ENCODE measurements at places on chromosomes 3 and 15.

- no peak for DNase-seq
Measured at GRCh38 chr3:89105503-89105902, 1.9 kb upstream of the EPHA3 start.

DNA sequence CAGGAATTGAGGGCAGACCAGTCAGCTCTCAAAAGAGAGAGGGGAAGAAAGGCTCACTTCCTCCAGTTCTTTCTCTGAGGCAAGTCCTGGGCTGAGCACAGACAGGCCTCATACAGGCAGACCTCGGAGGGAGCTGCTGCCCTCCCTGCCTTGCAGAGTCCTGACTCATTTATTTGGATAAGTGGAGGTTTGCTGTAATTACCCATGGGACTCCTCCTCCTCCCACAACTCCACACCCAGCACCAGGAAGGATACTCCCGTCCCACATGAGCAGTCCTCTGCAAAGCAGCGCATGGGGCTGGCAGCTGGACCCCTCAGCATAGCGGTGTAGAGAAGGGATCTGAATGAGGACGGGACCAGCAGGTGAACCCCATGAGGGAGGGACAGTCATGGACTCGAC, 13.4 kb upstream of the SCN10A start:
- no peak for DNase-seq

GRCh38 chr3:108037770-108038169, 53.1 kb downstream of the CD47 start:
- no peak for DNase-seq

GRCh38 chr15:62164014-62164395, 1.1 kb downstream of the C2CD4B start:
- DNase-seq = no peak

DNA sequence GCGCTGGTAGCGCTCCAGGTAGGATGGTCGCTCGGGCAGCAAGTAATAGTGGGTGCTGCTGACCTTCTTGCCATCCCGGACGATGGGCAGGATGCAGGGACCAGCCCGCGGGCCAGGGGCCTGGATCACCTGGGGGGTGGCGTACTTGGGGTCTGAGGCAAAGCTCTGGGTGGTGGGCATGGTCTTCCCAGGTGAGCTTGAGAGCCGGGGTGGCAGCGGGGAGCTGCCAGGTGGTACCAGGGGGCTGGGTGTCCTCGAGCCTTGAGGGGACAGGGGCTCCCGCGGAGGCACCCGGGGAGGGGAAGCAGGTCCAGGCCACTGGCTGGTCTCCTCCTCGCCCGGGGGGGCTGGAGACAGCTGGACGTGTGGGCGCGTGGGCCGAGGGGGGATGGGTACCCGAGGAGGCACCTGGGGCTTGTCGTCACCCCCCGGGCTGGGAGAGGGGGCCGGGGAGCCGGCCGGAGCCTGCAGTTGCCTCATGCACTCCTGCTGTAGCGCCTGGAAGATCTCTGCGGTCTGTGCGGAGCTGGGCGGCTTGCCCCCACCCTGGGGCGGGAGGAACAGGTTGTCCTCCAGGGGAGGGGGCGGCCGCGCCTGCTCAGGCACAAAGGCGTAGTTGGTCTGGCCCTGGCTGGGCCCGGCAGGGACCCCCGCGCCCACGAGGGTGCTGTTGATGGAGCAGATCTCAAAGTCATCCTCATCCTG, 40.6 kb downstream of the TNK2 start:
- DNase-seq = no peak

GRCh38 chr3:55648591-55649318, 161.6 kb upstream of the WNT5A start:
- DNase-seq = no peak

- no peak for DNase-seq
Measured at GRCh38 chr15:33902043-33902442, 66.3 kb upstream of the CHRM5 start.

- no peak for DNase-seq
Measured at GRCh38 chr3:32601722-32602121, 31.1 kb upstream of the DYNC1LI1 start.

- DNase-seq = no peak
Measured at GRCh38 chr15:42085236-42085605, 9.1 kb downstream of the PLA2G4D start.

GRCh38 chr3:114687151-114687550, 393.3 kb downstream of the TIGIT start:
- DNase-seq = no peak

- DNase-seq = no peak
Measured at GRCh38 chr15:40014390-40014789, 24.6 kb downstream of the SRP14 start.

GRCh38 chr15:66578286-66578875, 12.6 kb upstream of the LCTL start:
- DNase-seq = no peak

GRCh38 chr3:184172681-184173373, 1.8 kb upstream of the AP2M1 start:
- no peak for DNase-seq

- peak; percentile 18 for DNase-seq
Measured at GRCh38 chr3:9352917-9353752, 9.7 kb upstream of the THUMPD3 start.

- DNase-seq = no peak
Measured at GRCh38 chr3:191768421-191768820, 307.5 kb downstream of the PYDC2 start.

GRCh38 chr15:29128671-29129070, 141.0 kb downstream of the NSMCE3 start:
- no peak for DNase-seq

- DNase-seq = no peak
Measured at GRCh38 chr3:134369231-134369741, 5.0 kb downstream of the AMOTL2 start.

- no peak for DNase-seq
Measured at GRCh38 chr15:71632576-71633195, 177.7 kb upstream of the NR2E3 start.

DNA sequence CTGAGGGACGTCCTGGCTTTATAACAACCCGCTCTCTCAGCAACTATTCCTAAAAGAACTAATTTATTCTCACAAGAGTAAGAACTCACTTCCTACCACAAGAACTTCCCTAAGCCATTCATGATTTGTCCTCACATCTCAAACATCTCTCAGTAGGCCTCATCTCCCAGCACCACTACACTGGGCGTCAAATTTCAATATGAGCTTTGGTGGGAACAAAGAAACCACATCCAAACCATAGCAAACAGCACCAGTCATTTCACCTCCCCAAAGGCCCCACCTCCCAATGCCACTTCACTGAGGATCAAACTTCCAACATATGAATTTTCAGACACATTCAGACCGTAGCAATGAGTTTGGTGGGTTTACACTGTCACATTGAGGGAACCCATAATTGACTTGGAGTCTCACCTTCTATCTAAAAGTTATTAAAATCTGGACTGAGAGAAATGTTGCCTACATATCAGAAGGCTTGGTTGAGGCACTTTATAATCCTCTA, 116.4 kb upstream of the AGBL1 start:
- no peak for DNase-seq

DNA sequence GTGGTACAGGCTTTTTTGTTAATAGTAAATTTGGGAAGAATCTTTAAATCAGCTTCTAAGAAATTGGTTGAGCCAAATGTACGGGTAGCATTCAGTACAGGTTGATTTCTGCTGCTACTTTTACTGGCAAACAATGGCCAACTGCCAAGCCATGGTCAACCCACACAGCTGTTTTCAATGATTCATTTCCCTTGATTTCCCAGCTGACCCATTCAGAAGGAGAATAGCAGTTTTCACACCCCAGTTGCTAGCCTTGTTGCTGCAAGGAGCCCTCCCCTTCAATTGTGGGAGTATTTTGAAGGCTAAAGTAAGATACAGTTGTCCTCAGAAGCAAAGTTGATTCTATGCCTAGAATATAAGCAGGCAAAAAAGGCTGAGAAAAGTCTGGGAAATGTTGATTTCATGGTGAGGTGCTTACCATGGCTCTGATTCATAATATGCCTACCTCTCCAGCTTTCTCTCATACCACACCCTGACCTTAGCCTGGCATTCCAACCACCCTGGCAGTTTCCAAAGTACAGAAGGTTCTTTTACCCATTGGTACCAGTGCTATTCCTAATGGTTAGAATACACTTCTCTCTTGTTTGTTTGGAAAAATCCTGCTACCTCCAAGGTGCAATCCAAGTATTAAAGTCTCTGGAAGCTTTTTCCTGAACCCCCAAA, 320.3 kb upstream of the TGFBR2 start:
- DNase-seq = no peak

GRCh38 chr15:82184776-82185175, 77.8 kb downstream of the EFL1 start:
- no peak for DNase-seq

GRCh38 chr15:66802025-66803001, 100.3 kb downstream of the SMAD6 start:
- DNase-seq = no peak

DNA sequence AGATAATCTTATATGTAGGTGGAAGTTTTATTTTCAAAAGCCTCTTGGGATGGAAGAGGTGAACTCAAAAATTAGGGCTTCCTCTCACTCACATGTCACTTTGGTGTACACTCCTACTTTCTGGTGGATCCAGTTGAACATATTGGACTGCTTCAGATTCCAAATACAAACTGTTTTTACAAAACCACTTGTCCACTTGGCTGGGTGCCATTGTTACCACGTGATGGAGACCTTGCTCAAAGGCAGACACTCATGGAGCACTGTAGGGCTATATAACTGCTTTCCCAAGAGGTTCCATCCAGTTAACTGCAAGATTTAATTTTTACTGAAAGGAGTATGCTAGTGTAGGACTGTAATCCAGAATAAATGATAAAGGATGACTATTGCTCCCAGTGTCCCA, 307.0 kb downstream of the EPHA6 start:
- no peak for DNase-seq

- no peak for DNase-seq
Measured at GRCh38 chr3:47854267-47854666, 51.3 kb downstream of the DHX30 start.

DNA sequence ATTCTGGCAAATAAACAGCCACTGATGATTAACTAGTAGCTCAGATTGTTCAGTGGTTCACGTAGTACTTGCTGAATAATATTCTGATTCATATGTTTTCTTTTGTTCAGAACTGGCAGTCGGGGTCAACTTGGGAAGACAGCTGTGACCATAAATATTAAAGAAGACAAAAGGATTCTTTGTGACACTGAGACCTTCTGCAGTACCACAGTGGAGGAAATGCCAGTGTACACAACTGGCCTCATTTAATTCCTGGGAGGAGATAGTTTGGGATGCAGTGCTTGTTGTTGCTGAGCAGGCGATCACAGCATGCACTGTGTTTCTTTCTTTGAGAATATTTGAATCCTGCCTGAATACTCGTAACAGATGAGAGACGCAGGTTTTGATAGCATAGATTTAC, 26.7 kb upstream of the MCF2L2 start:
- no peak for DNase-seq

DNA sequence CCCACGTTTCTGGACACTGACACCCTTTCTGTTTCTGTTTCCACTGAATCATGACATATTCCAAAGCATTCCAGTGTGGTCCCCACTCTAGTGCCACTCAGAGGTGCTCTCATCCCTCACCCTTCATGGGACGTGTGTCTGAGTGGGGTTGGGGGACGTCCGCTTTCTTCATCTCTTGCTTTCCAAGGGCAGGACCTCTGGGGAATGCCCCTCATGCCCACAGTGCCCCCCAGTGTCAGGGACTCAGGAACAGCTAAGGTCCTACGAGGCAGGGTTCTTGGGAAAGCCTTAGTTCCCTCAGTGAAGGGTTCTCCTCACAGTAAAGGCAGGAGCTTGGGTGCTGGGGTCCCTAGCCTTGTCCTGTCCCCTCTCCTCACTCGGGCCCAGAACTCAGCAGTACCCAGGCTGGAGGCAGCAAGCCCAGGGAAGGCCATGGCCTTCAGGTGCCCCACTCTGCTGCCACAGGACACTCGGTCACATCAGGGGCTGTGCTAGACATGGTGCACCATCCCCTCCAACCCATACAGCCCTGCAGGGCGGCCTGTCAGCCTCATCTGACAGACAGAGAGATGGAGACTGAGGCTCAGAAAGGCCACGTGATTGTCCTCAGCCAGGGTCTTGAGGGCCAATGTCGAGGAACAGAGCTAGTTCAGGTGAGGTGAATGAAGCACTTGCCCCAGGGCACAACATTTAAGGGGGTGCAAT, 261.0 kb downstream of the TLE3 start:
- no peak for DNase-seq

DNA sequence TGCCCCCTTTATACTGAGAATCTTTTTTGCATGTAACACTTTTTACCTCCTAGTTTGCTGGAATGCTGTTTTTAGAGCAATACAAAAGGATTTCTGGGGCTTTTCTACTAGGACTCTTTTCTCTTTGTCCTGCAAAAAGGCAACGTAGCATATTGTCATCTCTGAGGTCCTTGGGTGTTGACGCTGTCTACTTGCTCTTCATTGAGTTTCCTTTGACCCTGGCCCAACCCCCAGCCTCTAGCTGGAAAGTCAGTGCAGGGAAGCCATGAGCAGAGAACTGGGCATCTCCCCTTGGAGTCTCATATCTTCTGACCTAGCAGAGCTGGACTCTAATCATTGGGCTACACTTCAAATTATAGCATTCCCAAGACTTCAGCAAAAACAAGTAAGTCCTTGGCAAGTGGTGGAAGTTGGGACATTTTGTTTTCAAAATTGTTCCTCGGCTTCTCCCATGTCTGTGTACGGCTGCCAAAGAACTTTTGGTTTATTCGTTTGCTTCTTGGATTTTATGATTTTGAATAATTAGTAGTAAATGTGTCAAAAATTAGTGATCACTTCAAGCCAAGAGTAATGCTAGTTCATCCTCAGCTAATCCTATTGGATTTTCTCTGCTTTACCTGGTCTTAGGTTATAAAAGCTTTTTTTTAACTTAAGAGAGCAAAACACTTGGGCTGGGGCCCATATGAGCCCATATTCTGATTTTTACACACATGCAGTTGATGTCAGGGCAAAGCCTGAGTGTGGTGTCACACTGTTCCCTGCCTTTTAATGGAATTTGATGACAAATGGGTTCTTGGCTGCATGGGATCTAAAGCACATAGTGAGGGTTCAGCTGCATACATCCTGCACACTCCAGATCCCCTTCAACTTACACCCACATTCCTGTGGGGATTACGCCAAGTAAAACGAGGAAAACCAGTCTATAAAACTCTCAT, 419.5 kb upstream of the C2CD4B start:
- no peak for DNase-seq

GRCh38 chr3:49634736-49635135, 39.4 kb upstream of the APEH start:
- no peak for DNase-seq

- DNase-seq = no peak
Measured at GRCh38 chr3:78690766-78691165, 1077.0 kb downstream of the ROBO1 start.

DNA sequence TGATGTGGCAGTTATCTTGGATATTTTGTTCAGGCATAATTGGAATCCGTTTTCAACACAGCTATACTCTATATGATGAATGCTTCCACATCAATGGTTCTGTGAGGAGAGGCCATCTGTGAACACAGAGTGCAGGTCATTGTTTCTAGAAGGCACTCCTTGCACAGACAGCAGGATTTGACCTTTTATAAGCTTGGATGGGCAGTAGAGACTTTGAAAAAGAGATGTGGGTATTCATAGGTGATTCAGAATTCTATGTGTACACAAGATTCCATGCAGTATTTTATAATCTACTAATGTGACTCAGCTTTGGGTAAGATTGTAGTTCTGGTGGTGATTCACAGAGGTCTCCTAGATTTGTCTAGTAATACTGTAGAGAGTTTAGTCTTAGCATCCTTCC, 12.5 kb downstream of the ARPP21 start:
- DNase-seq = no peak

Data from activated CD4-positive, alpha-beta T cell treated with anti-CD3 and anti-CD28 coated beads for 24 hours (primary cell).